Left kidney (tissue), 8 donors: ENCODE measurements at places on chromosomes 13 and 19.

GRCh38 chr19:15452111-15453047 lies 2.6 kb upstream of the WIZ start:
- peak; percentile 77 for DNase-seq

- no peak for DNase-seq
Measured at GRCh38 chr13:32305646-32306045, 9.5 kb downstream of the ZAR1L start.

DNA sequence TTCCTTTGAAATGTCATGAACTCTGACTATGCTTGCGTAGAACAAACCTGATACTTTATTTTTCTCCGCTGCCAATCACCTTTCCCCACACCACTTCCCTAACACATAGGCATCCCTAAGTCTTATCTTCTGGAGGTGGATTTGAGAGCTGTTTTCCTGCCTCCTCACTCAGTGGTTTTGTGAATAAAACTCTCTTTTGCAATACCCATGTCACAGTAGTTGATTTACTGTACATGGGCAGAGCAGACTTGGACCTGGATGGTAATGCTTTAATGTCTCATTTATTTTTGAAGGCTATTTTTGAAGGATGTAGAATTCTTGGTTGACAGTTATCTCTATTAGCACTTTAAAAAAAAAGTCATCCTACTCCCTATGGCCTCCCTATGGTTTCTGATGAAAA lies 881.8 kb downstream of the SLITRK5 start:
- DNase-seq, result no peak

GRCh38 chr19:10419200-10419645 lies 1.1 kb upstream of the PDE4A start:
- DNase-seq, result no peak

- DNase-seq, result no peak
Measured at GRCh38 chr19:41702171-41702651, 6.2 kb upstream of the CEACAM5 start.

DNA sequence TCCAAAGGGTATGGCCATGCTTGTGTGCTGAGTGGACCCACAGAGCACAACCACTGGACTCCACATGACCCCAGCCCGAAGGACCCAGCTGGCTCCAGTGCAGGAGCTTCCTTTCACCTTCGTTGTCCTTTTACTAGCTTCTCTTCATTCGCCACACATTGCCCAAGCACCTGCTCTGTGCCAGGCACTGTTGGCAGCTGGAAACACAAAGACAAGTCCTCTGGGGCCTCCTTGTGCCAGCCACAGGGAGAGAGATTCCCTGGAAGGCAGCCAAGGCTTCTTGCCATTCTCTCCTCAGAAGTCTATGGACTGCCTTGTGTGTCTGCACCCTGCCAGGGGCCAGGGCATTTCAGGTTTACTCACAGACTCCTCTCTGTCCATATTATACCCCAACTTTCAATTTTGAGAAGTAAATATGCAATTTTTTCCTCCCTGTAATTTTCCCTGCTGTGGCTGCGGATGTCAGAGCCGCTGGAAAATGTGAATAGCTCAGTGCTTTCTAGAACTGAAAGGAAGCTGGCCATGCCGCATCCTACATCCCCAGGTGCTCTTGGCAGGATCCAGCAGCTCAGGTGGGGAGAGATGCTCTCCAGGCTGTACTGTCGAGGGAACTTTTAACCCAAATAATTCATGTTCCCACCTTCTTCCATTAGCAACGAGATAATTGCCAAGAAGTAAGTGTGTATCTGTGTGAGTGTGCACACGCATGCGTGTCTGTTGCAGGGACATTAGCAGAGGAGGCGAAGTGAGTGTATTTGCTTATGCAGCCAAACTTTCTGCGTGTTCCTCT lies 57.2 kb downstream of the CHST8 start:
- DNase-seq, result no peak

GRCh38 chr13:64371045-64371444 lies 2859.1 kb downstream of the PCDH9 start:
- DNase-seq, result no peak

- DNase-seq, result peak; percentile 84
Measured at GRCh38 chr19:35716801-35717664, 770 bp upstream of the KMT2B start.
